M059J (cell line): ENCODE measurements at places on chromosomes 1 and 21. TPM values are rescaled to one million over a fixed set of nuclear protein-coding genes. Genes with fewer than 3 reads are reported as not detected.

DNA sequence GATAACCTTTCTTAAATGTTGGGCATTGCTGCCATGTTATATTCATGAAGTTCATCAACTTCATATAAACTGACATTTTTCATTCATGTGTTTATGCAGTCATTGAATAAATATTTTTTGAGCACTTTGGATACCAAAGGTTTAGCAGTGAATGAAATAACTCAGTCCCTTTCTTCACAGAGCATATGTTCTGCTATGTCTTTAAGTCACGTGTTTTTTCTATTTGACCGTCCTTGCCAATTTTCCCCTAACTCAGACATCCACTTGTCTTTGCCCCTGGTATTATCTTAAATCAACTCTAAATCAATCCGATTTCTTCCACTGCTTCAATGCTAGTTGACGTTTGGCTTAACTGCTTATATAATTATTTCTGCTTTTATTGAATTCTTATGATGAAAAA, 16.6 kb downstream of the ADARB1 start:
- no peak for DNase-seq

DNA sequence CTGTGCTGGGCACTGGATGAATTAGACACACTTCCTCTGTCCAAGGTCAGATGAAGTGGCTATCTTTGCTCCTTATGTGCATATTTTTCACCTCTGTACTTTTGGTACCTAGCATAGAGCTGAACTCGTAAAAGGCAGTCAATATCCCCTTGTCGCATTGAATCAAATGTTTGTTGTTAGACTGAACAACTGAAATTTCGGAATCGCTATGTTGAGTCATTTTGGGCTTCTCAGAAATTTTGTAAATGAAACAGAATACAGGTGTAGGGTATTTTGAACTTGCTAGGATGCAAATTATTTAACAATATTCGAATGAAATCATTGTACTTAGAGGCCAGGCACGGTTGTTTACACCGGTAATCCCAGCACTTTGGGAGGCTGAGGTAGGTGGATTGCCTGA, 48.0 kb downstream of the PDE4B start:
- no peak for DNase-seq

GRCh38 chr1:154859786-154860155, 10.3 kb downstream of the KCNN3 start:
- no peak for DNase-seq

DNA sequence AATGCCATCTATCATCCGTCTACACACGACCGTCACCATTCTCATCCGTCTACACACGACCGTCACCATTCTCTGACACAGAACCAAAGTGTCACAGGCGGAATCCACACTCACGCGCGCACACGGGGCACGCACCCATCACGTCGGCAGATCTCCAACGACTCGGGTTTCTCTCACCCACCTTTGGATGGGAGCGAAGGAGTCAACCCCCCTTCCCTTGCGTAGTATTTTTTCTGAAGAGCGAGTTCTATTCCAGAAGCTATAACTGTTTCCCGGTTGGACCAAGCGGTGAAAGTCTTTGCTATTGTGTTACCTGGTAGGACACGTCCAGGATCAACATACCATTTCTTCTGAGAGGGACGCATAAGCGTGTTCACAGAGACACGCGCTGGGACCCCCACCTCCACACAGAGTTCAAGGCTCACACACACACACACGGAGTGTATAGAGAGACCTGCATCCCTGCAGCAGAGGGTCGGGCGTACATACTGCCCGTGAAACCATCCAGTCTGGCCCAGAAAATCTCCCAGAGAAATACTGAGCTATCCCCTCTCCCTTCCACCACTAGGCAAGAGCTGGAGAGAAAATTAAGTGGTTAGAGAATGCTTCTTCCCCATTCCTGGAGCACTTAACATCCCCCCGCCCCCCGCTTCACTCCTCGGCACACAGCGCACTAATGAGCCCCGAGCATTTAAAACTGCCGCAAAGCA, 741 bp downstream of the DUSP10 start:
- DNase-seq = peak; percentile 57

DNA sequence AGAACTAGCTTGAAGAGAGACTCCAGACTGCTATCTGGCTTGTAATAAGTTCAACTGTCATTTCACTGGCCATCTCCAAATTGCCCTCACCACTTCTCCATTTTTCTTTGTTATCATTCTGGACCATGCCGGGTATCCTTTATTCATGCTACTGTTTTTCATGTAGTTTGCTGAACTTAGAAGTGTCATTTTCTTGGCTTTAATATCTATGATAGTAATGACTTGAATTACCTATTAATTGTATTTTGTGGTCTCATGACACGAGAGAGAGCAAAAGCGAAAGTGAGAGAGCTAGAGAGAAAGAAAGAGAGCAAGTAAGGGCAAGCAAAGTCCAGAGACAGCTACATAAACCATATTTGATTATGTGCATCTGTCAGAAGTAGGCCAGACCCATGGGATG, 184.9 kb upstream of the ATP1B1 start:
- DNase-seq = no peak

- no peak for DNase-seq
These were observed 87.8 kb downstream of the GLUL start for GRCh38 chr1:182303778-182304177.

MATN1 gene
- 0.10 TPM in 1 of 2 replicates, not detected in the other for total RNA-seq

CLCA1 gene
- total RNA-seq = not detected in 2 replicates

NT5C1A gene
- total RNA-seq = not detected in 2 replicates
